ENCODE measurements at places on chromosomes 16 and 17. TPM values are rescaled to one million over a fixed set of nuclear protein-coding genes. Genes with fewer than 3 reads are reported as not detected.

TSEN54 gene
- 7.4 TPM for total RNA-seq

CD79B gene
- total RNA-seq: 1.5 TPM

ST6GALNAC2 gene
- total RNA-seq: not detected

SPNS1 gene
- total RNA-seq: 26.0 TPM

AGRP gene
- total RNA-seq: not detected

MT1F gene
- total RNA-seq: 0.20 TPM

MYH2 gene
- total RNA-seq: not detected

SLC7A6 gene
- 10.9 TPM for total RNA-seq

TRPV3 gene
- total RNA-seq: not detected

All from lung microvascular endothelial cell (primary cell).